ENCODE measurements at places on chromosomes 6 and 20.
A peak's percentile ranks its signal among the peaks of the same experiment; 100 is the strongest.

DNA sequence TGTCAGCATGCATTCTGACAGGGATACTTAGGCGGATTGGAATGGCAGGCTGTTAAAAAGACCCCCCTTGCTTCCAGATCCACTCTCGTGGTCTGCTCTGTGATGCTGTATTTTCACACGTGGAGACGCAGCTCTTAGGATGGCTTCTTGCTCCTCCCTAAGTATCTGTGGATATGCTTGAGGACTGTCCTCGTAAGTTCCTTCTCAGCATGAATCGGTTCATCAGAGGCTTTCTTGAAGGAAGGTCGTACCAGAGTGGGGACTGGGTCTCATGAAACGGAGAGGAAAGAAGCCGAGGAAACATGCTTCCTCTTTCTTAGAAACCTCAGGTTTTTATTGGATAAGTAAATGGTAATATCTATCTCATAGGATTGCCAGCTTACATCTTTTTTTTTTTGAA lies 220.4 kb downstream of the FARS2 start:
- DNase-seq, result no peak

GRCh38 chr6:36969240-36969691 lies 14.7 kb downstream of the PI16 start:
- no peak for DNase-seq

GRCh38 chr6:158570681-158570962 lies 10.7 kb downstream of the TMEM181 start:
- DNase-seq, result no peak

- no peak for DNase-seq
These were observed 64.3 kb downstream of the MKKS start for GRCh38 chr20:10369723-10370090.

GRCh38 chr20:59802471-59803221 lies 130.8 kb downstream of the SYCP2 start:
- DNase-seq, result no peak

DNA sequence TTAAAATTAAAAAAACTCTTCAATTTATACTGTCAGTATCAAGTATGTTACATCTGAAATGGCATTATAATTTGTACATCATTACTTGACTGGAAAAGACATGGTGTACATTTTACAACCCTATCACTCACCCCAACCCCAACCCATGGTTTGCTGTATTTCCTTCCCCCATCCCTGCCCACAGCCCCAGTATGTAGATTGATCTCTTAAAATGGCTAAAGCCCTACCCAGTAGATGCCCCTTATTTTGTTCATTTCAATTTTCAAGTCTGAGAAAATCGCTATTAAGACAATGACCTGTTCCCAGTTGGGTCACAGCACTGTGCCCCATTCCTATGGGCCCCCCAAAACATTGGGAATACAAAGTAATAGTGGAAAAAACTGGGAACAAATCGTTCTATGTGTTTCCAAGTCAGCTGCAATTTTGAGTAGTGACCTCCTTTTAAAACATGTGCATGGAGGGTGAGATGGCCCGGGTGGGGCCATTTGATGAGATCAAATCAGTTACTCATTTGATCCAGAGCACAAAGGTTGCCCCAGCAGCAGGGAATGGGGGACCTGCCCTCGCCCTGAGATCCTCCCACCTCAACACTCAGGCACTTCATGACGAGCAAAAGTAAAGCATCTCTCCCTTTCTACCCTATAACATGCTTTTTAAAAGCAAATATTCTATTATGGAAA lies 13.3 kb downstream of the EZR start:
- DNase-seq, result no peak

DNA sequence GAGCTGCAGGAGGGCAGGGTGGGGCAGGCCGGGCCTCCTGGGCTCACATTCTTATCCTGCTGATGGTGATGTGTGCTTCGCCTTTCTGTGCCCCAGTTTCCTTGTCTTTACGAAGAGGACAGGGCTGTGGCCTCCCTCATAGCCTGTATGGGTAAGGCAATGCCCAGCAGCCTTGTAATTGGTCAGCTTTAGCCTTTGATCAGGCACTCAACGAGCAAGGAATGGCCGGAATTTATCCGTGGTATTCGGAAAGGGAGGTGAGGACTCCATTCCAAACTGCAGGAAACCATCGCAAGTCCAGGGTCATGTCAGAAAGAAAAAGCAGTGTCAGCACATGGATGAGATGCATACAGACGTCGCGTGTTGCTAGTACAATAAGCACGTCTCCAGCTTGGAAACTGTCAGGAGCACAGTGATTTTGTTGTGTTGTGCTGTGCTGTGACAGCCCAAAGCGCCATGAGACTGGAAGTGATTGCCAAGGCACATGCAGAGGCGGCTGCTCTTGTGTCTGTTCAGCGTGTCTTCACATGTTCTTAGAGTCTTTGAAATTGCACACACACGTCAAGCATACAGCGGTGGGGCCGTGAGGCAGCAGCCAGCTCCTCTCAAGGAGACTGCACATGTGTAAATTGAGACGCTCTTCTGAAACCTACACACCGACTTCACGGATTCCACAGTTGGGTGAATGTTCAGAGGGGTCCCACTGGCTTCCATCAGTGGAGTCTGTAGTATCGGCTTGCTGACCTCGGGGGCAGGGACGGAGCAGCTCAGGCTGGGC lies 6.2 kb downstream of the SS18L1 start:
- DNase-seq, result no peak

GRCh38 chr20:33558348-33559144 lies 68.7 kb downstream of the CBFA2T2 start:
- DNase-seq, result no peak

- no peak for DNase-seq
These were observed 395.3 kb downstream of the GJA1 start for GRCh38 chr6:121830736-121831135.

DNA sequence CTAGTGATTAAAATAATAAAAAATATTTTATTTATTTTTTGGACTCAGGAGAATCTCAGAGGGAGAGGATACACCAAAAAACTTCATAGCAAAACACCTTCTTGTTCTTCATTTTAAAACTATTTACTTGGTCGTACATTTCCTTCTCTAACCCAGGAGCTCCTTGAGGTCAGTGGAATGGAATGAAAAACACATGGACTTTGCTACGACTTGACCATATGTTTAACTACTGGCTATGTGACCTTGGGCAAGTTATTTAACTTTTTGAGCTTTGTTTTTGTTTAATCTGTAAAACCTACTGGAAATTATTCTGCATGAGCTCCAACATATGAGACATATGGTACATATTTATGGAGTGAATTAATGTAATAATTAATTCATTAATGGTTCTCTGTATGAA lies 1005.5 kb upstream of the CITED2 start:
- DNase-seq, result no peak

DNA sequence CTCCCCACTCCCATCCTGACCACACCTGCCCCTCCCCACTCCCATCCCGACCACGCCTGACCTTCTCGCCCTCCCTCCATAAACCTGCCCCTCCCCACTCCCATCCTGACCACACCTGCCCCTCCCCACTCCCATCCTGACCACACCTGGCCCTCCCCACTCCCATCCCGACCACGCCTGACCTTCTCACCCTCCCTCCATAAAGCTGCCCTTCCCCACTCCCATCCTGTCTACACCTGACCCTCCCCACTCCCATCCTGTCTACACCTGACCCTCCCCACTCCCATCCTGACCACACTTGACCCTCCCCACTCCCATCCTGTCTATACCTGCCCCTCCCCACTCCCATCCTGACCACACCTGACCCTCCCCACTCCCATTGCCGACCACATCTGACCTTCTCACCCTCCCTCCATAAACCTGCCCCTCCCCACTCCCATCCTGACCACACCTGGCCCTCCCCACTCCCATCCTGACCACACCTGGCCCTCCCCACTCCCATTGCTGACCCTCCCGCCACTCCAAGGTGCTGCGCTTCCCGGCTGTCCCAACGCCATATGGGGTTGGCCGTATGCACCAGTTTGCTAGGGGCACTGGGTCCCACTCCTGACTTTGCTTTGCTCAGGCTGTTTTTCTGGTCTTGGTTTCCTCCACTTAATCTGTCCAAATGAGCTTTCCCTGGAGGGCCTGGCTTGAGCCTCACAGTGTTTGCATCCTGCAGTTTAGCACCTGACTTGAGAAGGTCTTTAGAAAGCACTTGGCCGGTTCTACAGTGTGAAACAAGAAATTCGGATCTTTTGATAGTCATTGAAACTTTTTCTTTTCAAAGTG lies 2.9 kb downstream of the KIF25 start:
- no peak for DNase-seq

DNA sequence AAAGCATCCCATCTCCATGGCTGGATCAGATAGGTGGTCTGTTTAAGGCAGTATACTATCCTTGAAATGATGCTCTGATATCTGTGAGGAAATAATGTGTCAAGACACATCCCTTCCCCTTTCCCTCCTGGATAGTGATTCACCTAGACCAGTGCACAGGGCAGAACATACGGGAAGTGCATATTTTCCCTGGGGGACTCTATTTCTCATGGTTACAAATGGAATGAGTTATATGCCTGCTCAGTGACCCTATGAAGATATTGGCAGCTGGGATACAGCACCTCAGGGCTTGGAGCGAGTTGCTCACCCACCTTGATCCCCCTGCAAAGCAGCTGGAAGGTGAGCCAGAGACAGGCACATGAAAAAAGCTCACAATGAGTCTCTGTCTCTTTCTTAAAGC lies 67.5 kb upstream of the PRL start:
- no peak for DNase-seq

- peak; percentile 52 for DNase-seq
These were observed 26.9 kb downstream of the DDX27 start for GRCh38 chr20:49245921-49246740.

- DNase-seq, result no peak
These were observed 333.7 kb downstream of the MEI4 start for GRCh38 chr6:77986380-77987034.

DNA sequence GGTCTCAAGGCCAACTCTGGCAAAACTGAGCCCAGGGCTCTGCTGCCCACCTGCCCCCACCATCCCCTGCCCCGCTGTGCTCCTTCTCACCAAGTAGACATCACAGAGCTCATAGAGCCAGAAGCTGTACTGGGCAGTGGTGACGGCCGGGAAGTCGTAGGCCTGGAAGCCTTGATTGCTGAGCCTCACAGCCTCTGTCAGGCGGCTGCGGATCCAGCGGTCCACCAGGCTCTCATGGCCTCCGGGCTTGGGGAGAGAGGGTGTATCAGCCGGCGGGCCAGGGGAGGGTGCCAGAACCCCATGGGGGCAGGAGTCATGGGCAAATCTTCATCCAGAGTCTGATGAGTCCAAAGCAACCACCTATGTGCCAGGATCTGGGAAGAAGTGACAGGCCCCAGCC lies 2.8 kb upstream of the VWA7 start:
- DNase-seq, result no peak

- DNase-seq, result no peak
These were observed 165.0 kb downstream of the TBC1D7 start for GRCh38 chr6:13163161-13163944.
